Activated CD4-positive, alpha-beta T cell treated with anti-CD3 and anti-CD28 coated beads, Interleukin-2, amount 50 U/mL, for 48 hours (primary cell): ENCODE measurements at places on chromosomes 16 and 17.
A peak's percentile ranks its signal among the peaks of the same experiment; 100 is the strongest.

- DNase-seq, result no peak
Observed at GRCh38 chr16:13348416-13348815, 447.0 kb downstream of the SHISA9 start.

DNA sequence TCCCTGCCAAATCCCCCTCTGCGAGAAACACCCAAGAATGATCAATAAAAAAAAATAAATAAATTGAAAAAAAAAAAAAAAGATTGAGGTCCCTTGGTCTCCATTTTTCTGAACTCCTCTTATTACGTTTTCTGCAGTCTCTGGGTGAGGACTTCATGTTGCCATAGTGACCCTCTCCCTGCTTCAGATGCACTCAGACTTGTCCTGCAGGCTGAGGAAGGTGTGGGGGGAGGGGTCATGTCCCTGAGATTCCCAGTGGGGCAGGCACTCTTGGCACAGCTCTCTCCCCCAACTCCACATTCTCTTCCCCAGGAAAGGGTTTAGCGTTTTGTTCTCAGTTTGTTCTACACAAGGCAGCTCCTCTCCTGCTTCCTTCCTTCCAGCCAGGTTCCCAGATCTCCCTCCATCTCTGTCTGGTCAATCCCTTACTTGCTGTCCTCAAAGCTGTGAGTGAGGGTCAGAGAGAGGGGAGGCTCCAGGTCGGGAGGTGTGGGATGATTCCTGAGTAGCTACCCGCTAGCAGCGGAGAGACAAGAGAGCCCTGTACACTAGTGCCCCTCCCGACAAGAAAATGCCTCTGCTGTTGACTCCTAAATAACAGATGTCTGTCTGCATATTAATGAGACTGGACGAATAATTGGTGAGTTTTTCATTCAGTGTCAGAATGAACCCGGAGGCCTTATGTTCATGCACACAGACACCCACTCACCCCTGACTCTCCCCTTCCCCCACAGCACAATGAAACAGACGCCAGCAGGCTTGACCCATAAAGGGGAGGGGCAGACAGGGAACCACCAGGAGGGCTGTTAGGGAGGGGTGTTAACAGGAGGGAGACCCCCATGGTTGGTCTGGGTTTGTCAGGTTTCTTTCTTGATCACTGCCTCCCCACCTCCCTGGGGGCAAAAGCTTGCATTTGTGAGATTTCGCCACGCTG, 9.2 kb downstream of the RND2 start:
- DNase-seq, result no peak

- DNase-seq, result peak; percentile 50
Observed at GRCh38 chr17:50872710-50873424, 6.7 kb upstream of the TOB1 start.

- no peak for DNase-seq
Observed at GRCh38 chr17:13419676-13420075, 182.1 kb downstream of the HS3ST3A1 start.

DNA sequence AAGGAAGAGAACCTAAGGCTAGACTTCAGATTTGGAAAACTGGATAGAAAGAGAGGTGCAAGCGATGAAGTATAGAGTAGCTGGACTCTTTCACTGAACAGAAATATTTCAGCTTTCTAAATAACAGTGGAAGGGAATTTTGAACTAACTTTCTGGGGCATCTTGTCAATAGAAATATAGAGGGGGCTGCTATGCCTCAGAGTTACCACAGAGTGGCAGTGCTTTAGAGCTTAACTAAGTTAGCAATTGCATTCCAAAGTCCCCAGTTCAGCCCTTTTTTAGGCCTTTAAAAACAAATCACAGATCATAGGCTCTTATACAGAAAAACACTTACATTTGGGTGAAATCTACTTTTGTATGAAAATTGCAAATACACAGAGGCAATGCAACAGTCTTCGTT, 154.2 kb upstream of the CDH8 start:
- DNase-seq, result no peak

GRCh38 chr16:31455601-31456314, 3.5 kb upstream of the ARMC5 start:
- DNase-seq, result peak; percentile 51

- no peak for DNase-seq
Observed at GRCh38 chr17:9298776-9299295, 276.8 kb downstream of the STX8 start.

DNA sequence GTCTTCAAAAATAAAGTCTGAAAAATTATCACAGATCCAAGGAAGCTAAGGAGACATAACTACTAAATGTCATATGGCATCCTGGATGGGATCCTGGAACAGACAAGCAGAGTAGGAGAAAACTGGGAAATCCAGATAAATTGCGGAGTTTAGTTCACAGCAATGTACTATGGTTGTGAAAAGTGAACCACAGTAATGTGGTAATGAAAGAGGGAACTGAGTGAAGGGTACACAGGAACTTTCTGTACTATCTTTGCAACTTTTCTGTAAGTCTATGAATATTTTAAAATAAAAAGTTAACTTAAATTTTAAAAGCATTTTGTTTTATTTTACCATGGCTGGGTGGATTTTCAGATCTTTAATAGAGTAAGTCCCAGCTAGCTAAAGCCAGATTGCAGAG, 16.3 kb downstream of the SLFN12L start:
- DNase-seq, result no peak

DNA sequence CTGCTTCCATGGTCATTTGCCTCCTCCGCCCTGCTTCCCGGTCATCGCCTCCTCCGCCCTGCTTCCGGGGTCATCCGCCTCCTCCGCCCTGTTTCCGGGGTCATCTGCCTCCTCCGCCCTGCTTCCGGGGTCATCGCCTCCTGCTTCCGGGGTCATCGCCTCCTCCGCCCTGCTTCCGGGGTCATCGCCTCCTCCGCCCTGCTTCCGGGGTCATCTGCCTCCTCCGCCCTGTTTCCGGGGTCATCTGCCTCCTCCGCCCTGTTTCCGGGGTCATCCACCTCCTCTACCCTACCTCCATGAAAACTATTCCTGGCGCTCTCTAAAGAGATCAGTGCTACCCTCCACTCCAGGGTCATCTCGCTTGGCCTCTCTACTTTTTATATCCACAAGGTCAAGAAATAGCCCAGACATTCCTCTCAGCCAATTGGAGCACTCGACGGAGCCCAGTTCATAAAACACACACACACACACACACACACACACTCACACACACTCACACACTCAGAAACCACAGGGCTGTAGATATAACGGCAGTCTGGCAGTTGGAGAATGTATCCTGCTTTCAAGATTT, 44.8 kb downstream of the TRARG1 start:
- DNase-seq, result no peak

GRCh38 chr16:3383045-3383448, 17.8 kb downstream of the ZSCAN32 start:
- no peak for DNase-seq

GRCh38 chr16:81041696-81042095, 6.1 kb downstream of the ATMIN start:
- DNase-seq, result no peak

- no peak for DNase-seq
Observed at GRCh38 chr16:13332713-13333255, 431.4 kb downstream of the SHISA9 start.

DNA sequence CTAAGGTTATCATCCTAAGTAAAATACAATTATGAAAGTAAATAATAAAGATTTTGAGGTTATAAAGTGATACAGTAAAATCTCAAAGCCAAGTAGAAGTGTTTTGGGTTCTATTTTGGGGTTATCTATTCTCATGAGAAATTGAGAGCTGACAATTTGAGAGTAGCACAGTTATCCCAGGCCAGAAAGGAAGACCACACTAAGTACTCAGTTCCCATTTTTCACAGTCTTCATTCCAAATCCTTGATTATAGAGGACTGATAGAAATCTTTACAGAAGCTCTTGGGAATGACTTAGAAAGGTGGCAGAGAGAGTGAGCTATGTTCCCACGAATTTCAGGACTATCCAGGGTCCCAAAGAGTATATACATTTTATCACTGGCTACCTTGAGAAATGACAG, 4.6 kb downstream of the GFOD2 start:
- no peak for DNase-seq

DNA sequence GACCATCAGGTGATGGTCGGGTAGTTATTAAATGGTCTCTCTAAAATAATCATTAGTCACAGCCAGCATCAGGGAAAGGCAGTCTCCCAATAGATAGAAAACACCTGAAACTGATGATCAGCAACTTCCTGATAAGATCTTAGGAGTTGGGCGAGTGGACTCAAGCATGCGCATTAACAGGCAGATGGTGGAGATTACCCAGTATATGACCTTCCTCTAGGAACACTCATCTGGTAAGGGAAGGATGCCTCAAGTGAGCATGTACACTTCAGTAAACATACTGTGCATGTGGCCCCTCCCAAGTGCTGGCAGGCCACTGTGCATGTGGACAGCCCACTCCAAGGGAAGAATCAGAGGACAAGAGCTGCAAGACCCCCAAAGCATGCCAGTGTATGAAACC, 105.9 kb downstream of the ABCC12 start:
- no peak for DNase-seq

- DNase-seq, result peak; percentile 7
Observed at GRCh38 chr17:17783825-17784656, 52.7 kb downstream of the SREBF1 start.

DNA sequence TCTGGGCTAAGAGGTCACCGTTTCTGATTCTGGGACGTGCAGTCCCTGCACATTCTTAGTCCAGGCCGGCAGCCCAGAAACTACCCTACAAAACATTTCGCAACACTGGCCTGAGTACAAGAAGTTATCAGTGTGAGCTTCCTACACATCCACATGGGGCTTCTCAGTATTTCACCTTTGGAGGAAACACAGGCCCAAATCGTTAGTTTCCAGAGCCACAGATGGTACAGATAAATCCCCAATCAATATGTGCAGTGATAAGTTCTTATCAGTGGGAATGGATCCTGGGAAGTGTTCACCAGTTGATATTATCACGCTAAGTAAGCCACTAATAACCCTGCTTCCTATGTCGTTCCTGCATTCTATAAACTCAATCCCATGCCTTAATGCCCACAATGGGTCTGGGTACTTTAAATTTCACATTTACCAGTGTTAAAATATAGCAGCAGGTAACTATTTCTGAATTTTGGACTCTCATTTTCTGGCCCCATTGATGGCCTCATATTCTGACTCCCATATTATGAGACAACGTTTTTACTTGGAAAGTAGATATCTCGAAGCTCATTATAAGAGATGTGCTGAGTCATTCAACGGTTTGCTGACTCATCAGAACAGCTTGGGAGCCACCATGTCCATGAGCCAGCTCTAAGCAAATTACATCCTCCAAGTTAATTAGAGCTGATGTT, 370.2 kb upstream of the MAF start:
- DNase-seq, result no peak

DNA sequence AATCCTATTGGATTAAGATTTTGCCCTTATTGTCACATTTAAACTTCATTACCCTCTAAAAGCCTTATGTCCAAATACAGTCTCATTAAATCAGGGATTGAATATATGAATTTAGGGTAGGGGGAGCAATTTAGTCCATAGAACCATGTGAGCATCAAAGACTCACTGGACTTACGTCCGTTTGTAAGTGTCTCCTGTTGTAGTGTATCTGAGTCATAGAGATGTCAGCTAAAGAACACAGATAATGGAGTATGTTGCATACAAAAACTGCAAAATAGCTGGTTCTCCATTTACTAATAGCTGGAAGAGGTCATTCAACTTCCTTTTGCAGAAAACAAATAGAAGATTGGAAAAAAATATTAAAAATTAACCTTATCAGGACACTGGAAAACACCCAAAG, 599.1 kb upstream of the SOX9 start:
- no peak for DNase-seq

DNA sequence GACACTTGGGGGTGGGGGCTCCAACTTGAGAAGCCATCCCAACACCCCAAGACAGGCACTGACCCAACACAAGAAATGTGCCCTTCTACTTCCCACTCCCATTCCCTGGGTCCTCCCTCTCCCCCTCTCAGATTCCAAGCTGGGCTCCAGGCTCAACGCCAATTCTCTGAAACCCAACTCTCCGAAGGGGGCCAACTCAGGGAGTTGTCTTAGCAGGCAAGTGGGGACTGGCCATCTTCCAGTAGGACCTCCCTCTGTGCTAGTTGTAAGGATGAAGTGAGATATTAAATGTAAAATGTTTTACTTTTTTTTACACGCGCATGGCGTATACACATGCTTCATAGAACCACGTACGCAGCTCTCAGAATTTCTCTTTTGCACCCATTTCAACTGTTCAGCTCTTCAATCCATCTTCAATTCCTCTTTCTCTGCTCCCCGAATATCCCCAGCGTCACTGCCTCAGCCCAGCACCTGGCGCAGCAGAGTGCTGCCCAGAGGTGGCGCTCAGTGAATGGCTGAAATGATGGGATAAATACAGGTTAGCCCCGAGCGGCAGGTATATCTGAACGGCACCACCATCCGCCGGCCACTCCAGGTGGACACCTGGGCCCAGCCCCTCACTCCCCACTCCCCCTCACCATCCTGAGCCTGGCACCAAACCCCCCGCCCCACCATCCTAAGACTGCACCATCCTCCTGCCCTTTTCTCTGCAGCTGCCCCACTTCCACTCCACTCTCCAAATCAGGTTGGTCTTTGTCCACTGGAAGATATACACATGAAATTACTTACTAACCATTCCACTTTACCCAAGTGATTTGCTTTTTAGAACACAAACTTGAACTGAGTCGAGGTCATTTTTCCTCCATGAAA, 43.9 kb upstream of the TNRC6C start:
- DNase-seq, result no peak

GRCh38 chr17:35725058-35725457, 6.4 kb upstream of the RASL10B start:
- no peak for DNase-seq

DNA sequence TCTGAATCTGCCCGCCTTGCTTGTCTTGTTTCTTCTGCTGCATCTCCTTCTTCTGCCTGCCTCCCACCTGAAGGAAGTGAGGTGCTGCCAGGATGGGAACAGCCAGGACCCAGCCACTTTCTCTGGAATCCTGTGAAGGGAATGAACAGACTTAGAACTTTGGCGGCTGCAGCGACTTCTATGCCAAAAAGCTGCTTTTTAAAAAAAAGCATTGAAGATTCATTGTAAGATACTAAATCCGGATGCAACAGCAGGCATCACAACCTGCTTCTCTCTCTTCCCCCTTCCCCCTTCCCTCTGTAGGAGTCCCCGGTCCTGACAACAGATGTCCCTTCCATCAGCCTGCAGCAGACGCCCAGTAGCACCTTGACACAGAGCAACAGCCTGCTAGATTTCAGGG, 176.3 kb downstream of the HS3ST4 start:
- no peak for DNase-seq

DNA sequence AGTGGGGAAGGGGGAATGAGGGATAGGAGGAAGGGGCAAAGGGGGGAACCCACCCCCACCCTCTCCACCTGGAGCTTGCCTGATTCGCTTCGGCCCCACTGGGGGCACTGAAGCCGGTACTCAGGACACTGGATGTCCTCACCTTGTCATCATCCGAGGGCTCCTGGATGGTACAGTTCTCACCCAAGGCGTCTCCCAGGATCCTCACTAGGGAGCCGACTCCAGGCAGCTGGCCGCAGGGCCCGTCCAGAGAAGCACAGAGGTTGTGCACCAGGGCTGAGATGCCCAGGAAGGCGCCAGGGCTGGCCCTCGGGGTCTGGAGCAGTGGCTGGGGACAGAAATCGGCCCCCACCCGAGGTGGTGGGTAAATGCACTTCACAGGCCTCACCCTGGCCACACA, 92.3 kb downstream of the LITAF start:
- DNase-seq, result no peak
